ENCODE measurements at places on chromosomes 5 and 9.

GRCh38 chr5:167339205-167339604 lies 952.2 kb upstream of the WWC1 start:
- no peak for DNase-seq

- no peak for DNase-seq
These were observed 43.4 kb downstream of the NKX2-5 start for GRCh38 chr5:173191561-173191960.

- DNase-seq: no peak
These were observed 74.7 kb downstream of the SPRY4 start for GRCh38 chr5:142250119-142250518.

GRCh38 chr9:127847178-127847510 lies 7.3 kb downstream of the ENG start:
- DNase-seq: no peak

- peak; percentile 47 for DNase-seq
These were observed 58.1 kb downstream of the RFX3 start for GRCh38 chr9:3467593-3468219.

- DNase-seq: no peak
These were observed 17.2 kb downstream of the TENT4A start for GRCh38 chr5:6730407-6730806.

DNA sequence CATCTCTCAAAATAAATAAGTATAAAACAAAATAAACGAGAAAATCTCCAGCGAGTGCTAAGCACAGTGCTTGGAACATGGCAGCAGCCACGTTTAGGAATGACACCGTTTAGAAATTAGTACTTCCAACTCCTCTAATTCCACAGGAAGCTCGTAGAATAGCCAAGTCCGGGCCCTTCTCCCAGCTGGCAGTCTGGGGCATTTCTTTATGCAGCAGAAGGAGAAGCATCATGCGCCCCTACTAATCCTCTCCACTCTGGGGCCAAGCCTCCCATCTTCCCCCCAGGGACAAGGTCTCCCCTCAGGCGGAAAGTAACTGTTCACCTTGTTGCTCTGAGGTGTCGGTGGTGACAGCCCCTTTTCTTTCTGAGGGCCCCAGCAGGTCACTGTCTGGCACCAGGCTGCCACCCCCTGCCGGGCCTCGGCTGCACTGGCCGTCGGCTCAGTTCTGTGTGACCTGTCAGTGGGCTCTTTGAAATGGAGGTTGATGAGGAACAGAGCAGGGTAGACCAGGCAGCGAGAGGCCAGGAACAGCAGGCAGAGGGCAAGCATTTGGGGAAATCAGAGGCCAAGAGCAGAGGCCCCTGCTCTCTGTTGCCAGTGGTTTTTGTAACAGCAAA lies 113.5 kb upstream of the WWC1 start:
- DNase-seq: no peak

- DNase-seq: no peak
These were observed 1027.3 kb upstream of the CDH9 start for GRCh38 chr5:28065656-28066055.

- DNase-seq: no peak
These were observed 381.2 kb upstream of the PDE4D start for GRCh38 chr5:60274747-60275146.

GRCh38 chr5:154189256-154189818 lies 1.2 kb upstream of the GALNT10 start:
- no peak for DNase-seq
